ENCODE measurements at places on chromosomes 2 and 18.

DNA sequence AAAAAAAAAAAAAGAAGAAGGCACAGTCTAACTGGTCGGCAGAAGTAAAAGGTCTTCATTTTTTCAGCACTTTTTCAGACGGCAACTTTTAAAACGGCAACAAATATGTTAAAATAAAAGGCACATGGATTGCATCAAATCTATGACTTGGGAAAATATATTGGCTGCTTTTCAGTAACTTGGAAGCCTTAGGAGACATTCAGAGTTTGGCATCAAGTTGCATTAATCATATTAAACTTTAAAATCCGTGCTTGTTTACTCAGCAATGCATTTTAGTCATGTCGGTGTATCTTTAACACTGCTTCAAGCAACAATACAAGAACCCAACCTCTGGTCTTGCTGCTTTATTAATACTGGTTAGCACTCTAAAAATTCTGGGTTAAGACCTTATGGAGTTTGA, 111.1 kb downstream of the MEP1B start:
- no peak for DNase-seq

DNA sequence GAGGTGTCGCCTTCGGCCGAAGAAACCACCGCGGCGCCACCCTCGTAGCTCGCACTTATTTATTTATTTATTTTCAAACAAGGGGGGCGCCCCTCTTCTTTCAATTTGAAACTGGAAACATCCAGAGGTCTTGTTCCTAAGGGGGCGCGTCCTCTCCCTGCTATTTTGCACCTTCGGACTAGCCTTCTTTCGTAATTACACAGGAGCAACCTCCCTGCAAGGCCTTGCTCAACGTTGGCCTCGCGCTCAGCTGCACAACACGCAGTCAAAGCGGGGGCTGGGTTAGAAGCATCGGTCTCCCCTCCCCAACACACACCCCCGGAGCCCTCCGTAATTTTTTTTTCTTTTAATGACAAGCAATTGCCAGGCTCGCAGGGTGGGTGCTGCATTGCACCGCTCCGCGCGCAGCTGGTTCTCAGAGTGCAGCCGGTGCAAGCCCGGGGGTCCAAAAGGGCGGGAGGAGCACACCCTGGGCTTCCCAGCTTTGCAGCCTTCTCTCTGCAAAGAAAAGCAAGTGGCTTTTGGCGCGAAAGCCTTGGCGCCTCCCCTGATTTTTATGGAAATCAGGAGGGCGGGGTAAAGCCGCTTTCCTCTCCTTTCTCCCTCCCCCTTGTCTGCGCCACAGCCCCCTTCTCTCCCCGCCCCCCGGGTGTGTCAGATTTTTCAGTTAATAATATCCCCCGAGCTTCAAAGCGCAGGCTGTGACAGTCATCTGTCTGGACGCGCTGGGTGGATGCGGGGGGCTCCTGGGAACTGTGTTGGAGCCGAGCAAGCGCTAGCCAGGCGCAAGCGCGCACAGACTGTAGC, at the start of gene MYCN:
Gene MYCN, plus strand, starts transcription at position 697 of the 807 bp plus-strand sequence. CDS start 1,515 bp downstream, outside the sequence.
- peak; percentile 25 for DNase-seq

DNA sequence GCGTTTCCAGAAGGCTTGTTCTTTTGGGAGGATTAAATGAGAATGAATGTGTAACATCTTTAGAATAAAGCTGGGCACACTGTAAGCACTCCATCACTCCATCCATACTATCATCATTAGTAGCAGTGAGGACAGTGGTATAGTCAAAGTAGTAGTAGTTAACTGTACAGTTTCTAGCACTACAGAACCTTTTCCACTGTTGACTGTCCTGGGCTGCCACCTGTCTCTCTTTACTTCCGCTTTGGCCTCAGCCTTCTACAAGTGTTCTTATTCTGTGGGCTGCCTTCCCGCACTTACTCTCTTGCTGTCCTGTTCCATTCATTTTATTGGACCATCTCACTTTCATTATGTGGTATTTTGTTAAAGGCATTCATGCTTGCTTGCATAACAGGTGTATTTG, 3.3 kb downstream of the SLC9A2 start:
- DNase-seq: no peak

GRCh38 chr2:53455094-53455493, 312.5 kb upstream of the CHAC2 start:
- no peak for DNase-seq

GRCh38 chr2:145841973-145842372, 1322.1 kb upstream of the ZEB2 start:
- DNase-seq: no peak

DNA sequence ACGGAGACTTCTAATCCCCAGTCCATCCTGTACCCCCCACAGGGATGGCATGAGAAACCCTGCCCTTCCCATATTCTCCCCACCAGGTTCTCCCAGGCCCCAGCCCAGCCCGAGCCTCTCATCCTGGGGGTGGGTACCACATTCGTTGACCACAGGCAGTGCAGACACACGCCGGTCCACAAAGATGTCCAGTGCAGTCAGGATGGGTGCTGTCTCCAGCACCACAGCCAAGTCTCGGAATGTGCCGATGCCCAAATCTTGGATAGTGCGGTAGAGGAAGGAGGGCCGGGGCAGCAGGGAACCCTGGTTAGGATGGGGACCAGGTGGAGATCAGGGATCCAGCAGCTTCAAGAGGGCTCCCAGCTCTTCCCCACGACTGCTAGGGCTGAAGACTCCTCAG, 4.8 kb downstream of the PRKAG3 start:
- DNase-seq: no peak

DNA sequence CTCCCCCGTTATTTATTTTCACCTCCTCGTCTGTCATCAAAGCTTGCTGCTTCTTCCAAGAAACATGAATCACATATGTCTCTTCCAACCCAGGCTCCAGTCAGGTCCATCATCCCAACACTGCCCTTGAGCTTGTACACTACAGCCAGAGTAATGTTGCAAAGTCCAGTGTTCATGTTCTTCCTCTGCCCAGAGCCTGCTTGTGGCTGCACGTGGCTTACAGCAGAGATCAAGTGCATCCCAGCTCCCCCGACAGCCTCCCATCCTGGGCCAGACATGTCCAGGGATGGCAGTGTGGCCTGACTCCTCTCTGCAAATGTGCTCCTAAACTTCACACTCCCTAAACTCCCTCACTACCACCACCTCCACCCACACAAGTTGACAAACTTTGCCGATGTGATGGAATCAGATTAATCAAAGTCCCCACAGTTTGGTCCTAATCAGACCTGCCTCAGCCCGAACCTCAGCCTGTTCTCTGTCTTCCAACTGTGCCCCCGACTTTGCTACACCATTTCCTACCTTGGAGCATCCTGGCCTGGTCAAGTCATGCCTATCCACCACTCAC, 54.2 kb upstream of the MAPRE3 start:
- DNase-seq: no peak

- DNase-seq: no peak
Measured at GRCh38 chr2:30476636-30477035, 29.6 kb downstream of the LCLAT1 start.

DNA sequence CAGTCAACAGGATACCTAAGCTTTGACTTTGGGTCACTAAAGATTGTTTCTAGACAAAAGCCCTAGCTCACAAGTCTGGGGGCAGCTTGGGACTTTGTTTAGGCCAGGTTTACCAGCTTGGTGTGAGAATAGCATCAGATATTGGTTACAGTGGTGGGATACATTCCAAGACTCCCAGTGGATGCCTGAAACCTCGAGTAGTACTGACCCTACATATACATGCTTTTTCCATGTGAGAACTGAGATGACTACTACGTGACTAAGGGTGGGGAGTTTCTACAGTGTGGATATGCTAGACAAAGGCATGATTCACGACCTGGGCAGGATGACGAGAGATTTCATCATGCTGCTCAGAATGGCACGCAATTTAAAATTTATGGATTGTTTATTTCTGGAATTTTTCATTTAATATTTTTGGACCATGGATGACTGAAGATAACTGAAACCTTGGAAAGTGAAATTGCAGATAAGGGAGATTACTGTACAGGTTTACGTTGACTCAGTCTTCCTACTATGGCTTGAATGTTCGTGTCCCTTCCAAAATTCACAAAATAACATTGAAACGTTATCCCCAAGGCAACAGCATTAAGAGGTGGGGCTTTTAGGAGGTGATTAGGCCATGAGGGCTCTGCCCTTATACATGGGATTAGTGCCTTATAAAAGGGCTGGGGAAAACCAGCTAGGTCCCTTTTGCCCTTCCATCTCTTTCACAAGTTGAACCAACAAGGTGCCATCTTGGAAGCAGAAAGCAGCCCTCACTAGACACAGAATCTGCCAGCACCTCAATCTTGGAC, 50.2 kb upstream of the CTAGE1 start:
- no peak for DNase-seq

DNA sequence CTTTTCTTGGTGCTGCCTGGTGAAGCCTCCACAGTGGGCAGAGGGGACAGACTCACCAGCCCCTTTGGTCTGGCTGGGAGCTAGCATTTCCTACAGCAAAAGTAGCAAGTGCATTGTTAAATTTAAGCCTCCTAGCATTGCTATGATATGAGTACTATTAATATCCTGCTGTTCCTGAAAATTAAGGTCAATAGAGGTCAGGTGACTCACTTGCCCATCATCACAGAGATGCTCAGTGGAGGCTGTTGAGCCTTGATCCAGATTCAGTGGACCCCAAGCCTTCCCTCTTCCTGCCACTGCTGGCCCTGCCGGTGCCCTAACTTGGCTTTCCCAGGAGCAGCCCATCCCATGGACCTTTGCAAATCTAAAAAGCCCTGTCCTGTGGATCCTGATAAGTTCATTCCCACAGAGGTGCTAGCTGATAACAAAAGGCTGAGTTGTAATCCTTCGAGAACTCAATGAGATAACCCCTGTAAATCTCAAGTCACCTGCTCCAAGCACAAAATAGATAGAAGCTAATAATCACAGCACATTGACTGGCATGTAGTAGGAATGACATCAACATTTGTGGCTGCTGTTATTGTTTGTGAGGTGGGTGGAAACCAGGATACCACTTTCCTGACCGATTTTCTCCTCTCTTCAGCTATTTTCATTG, 84.4 kb downstream of the THNSL2 start:
- DNase-seq: no peak

GRCh38 chr2:17821080-17821479, 4.8 kb downstream of the MSGN1 start:
- DNase-seq: no peak

DNA sequence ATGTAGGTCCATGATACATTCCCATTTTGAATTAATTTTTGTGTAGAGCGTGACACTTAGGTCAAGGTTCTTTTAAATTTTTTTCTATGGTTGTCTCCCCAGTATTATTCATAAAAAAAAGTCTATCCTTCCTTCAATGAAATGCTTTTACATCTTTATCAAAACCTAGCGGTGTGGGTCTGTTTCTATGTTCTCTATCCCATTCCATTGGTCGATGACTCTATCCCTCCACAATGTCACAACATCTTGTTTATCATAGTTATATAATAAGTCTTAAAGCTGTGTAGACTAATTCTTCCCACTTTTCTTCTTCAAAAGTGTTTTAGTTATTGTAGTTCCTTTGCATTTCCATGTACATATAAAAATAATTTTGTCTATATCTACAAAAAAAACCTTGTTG, 47.2 kb upstream of the GPR17 start:
- no peak for DNase-seq

GRCh38 chr2:232013701-232014353, 52.3 kb downstream of the DIS3L2 start:
- DNase-seq: no peak

All from activated naive CD4-positive, alpha-beta T cell treated with Interleukin-2 at 50 U/mL for 16 hours (primary cell).